ENCODE measurements at places on chromosomes 7 and 10.

GRCh38 chr10:12417331-12417730 is 68.0 kb downstream of the CAMK1D start:
- no peak for DNase-seq

- DNase-seq, result peak; percentile 36
These were observed 14.8 kb upstream of the WNT16 start for GRCh38 chr7:121313793-121314676.

GRCh38 chr10:125030567-125031197 is 88.8 kb downstream of the ZRANB1 start:
- DNase-seq, result no peak

DNA sequence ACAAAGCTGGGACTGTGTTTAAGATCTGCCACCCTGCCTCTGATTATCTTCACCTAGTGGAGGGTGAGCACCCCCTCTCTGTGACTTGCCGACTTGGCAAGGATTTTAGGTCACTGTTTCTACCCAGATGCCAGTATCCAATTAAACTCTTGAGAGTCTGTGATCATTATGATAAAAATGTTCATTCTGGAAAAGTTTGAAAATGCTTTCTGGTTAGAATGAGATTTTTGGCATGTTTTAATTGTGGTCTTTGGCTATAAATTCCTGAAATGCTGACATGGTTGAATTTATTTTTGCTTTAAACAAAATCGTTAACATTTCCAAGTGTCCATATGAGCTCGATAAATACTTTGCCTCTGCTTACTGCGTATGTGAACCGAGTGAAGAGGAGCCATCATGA is 221.4 kb downstream of the BICC1 start:
- DNase-seq, result no peak

DNA sequence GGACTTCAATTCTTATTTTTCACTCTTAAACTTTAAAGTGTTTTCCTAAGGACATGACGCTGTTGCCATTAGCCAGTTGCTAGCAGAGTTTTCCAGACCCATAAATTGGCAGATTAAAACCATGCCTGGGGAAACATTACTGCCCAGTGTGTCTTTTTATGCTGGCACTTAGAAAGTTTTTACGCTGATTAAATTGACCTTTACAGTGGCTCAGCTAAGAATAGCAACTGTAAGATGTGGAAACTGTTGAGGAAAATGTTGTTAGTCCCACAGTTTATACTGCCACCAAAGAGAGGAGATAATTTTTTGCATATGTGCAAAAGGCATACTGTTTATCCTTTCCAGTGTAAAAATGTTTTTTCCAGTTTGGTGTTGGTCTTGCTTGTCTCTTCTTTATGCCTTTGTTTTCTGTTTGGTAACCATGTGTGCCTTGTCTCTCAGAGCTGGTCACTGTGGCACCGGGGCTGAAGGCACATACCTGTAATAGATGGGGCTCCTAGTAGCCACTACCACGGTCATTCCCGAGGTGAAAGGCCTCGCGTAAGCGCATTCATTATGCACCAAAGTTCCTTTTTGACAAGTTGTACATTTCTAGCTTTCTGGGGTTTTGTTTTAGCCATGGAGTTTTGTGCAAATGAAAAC is 45.3 kb downstream of the CYP17A1 start:
- DNase-seq, result no peak

- DNase-seq, result no peak
These were observed 127.4 kb downstream of the ELAPOR2 start for GRCh38 chr7:86932038-86932512.

GRCh38 chr10:25047591-25048301 is 31.3 kb downstream of the THNSL1 start:
- DNase-seq, result no peak

DNA sequence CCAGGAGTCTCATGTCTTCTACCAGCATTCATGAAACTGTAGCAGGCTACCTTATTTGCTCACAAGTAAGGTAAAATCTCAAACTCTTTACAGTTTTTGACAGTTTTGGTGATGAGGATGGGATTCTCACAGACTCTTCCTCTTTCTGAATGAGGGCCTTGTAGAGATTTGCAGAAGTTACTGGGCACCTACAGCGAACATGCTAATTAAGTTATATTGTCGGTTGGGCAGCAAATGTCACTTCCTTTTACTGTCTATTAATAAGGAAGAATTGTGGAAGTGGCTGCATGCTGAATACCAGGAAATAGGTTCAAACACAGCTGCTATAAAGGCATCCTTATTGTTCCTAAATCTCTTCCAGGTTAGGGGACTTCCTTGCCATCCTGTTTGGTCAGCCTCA is 189.6 kb downstream of the DNAJC1 start:
- DNase-seq, result no peak

- no peak for DNase-seq
These were observed 51.1 kb downstream of the YKT6 start for GRCh38 chr7:44251881-44252280.

DNA sequence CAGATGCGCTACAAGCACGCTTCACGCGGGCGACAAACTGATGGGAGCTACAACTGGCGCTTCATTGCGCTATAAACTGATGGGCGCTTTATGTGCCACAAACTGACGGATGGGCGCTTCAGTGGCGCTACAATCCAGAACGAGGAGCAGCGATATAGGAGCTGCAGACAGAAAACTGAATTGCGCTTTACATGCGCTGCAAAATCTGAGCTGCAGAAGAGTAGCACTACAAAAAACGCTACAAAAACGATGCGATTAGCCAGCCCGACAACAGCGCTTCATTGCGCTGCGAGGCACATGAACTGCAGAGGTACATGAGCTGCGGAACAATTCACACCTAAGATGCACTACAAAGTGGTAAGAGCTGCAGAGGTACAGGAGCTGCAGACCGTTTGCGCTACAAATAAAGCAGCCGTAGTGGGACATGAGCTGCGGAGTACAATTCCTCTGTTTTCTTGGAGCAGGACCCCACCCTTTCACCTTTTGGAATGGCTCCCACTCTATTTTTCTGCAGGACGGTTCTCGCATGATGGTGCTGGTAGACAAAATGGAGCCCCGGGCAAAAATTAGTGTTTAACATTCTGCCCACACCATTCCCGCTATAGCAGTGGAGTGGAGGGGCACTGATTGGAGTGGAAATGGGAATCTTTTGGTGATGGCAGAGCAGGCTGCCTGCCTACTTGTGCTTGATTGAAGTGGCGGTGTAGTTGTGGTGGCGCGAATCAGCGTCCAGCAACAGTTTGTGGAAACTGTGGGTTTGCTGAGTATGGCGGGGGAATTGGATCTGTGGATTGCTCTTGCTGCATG is 1.2 kb upstream of the SGCE start:
- no peak for DNase-seq

DNA sequence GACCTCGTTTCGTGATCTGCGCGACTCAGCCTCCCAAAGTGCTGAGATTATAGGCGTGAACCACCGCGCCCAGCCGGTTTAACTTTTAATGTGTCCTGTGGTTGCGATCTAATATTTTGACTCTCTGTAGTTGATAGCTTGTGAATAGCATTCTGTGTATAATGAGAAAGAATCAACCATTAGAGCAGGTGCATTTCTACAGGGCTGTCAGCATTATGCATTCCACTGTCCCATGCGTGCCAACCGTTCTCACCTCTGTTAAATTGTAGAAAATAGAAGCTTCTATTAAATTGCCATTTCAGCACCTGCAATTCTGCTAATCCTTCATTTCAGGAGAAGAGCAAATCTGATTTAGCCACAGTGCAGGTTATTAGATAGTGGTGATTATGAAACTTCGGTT is 61.7 kb downstream of the VIM start:
- DNase-seq, result no peak

- DNase-seq, result no peak
These were observed 154.1 kb upstream of the AHR start for GRCh38 chr7:17144322-17144721.

GRCh38 chr10:44576702-44577191 is 191.8 kb upstream of the CXCL12 start:
- DNase-seq, result no peak

DNA sequence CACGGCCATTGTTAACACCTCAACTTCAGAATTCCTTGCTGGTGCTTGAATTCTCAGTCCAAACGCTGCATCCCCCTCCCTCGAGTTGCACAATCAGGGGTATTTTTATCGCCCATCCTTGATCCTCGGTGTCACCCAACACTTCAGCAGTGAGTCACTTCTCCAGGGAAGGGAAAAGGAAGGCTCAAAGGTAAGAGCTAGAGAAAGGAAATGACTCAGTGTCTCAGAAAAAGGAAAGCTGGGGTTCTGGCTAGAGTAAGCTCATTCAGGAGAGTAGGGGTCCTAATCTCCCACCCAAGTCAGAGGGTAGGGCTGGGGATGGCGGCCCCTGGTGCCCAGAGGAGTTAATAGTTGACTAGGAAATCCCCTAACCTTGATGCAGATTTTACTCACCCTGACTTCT is 39.8 kb upstream of the TRIM8 start:
- no peak for DNase-seq

- no peak for DNase-seq
These were observed 119.9 kb upstream of the COL1A2 start for GRCh38 chr7:94274828-94275227.

DNA sequence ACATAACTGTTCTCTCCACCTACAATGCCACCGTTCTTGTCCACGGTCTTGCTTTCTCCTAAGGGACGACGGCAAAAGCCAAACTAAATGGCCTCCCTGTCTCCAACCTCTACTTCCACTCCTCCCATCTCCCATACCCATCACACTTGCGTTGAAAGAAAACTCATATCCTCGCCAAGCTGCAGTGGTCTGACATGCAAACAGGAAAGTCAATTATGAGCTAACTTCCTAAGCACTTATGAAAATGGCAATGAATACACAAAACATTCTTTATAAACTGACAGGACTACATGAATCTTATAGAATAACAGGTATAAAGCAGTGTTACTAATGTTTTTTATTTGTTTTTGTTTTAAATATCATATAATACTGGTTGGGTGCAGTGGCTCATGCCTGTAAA is 46.4 kb downstream of the TYW1B start:
- DNase-seq, result no peak

DNA sequence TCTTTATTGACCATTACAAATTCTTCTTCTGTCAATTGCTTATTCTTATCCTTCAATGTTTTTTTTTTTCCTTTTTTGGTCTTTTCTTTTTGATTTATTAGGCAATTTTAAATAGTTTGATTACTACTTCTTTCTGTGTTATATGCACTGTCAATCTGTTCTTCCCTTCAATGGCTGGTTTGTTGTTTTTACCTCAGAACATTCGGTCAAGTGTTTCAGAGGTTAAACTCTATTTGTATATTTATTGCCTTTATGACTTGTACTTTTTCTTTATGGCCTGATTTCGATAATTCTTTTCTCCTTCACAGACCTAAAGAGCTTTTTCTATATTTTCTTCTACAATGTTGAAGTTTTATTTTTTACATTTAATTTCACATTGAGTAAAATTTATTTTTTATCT is 171.5 kb upstream of the AKR1E2 start:
- no peak for DNase-seq

DNA sequence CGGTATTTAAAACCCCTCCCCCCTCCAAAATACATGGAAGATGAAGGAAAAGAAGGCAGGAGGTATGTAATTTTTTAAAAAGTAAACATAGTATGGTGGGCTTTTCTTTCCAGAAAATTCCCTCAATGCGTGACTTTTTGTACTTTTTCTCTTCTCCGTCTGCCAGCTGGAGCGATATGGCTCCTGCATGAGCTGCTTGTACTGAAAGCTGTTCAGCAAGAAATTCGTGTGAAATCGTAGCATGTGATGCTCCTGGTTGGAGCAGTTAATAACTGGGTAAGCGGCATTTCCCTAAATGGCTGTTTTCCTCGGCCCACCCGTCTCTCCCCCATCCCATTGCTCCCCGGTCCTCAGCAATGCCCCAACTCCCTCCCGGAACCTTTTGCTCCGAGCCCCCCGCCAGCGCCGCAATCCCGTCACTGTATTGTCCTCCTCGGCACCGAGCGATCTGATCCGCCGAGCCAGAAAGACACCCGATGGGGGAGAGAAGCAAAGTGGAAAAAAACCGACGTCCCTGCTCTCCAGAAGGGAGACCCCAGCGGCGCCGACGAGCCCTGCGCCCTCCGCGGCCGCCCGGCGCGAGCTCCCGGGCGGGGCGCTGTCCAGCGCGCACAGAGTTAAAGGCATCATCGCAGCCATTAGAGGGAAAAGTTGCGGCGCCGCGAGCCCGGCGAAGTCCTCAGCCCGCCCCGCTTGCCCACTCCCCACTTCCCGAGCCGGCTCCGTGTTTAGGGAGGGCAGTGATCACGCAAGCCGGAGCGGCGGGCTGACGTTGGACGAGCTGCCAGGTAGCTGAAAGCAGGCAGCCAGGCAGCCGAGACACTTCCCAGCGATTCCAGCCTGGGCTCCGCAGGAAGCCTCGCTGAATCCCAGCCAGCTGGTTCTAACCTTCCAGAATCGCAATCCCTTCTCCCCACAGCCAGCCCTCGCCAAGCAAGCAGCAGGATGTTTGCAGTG is at the start of gene VSTM2A:
VSTM2A (plus strand) TSS at position 707 of the 957 bp plus-strand sequence. CDS start 356 bp downstream, outside the sequence.
- DNase-seq, result no peak

Data from NCI-H1436 treated with DMSO at 0.1 percent for 48 hours (cell line).